ENCODE measurements at places on chromosomes 5 and 9.

DNA sequence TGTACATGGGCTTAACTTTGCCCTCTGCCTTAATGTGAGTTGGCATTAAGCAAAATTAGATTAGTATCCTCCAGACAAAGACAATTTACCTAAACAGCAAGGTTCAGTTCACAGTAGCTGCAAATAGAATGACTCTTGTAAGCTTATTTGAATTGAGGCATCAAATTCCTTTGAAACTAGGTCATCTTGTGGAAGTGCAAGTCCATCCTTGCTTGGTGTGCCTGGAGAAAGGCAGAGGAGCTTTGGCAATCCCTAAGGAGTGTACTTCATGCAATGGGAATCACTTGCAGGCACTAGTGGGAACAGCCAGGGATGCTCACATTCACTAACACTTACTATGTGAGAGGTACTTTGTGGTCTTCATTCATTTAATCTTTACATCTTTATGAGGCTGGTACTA is 118.3 kb downstream of the DRD1 start:
- no peak for DNase-seq

GRCh38 chr9:92290785-92291429 is 2.6 kb downstream of the IARS1 start:
- no peak for DNase-seq

GRCh38 chr9:118091711-118092500 is 387.7 kb downstream of the TLR4 start:
- no peak for DNase-seq

DNA sequence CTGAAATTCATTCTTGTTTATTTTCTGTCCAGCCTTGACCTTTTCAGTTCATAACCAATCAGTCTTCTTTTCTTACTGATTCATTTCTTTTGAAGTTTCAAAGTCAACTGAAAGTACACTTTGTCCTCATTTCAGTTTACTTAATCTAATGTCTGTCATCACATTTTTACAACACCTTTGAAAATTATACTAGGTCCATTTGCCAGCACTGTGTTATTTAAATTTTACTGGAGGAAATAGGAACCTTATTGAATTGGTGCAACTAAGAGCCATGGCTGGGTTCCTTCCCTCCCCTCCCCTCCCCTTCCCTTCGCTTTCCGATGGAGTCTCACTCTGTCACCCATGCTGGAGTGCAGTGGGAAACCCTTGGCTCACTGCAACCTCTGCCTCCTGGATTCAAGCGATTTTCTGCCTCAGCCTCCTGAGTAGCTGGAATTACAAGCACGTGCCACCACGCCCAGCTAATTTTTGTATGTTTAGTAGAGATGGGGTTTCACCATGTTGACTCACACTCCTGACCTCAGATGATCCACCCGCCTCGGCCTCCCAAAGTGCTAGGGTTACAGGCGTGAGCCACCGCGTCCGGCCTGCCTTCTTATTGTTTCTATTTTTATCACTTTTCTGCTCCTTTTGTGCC is 6.3 kb downstream of the RMI1 start:
- no peak for DNase-seq

GRCh38 chr5:124764992-124765611 is 18.7 kb upstream of the ZNF608 start:
- no peak for DNase-seq

Measured in stimulated activated CD4-positive, alpha-beta T cell treated with anti-CD3 and anti-CD28 coated beads, TNF-alpha, amount 100 ng/mL, for 24 hours (primary cell).